CD8-positive, alpha-beta memory T cell (primary cell): ENCODE measurements at places on chromosomes 3 and 15.

DNA sequence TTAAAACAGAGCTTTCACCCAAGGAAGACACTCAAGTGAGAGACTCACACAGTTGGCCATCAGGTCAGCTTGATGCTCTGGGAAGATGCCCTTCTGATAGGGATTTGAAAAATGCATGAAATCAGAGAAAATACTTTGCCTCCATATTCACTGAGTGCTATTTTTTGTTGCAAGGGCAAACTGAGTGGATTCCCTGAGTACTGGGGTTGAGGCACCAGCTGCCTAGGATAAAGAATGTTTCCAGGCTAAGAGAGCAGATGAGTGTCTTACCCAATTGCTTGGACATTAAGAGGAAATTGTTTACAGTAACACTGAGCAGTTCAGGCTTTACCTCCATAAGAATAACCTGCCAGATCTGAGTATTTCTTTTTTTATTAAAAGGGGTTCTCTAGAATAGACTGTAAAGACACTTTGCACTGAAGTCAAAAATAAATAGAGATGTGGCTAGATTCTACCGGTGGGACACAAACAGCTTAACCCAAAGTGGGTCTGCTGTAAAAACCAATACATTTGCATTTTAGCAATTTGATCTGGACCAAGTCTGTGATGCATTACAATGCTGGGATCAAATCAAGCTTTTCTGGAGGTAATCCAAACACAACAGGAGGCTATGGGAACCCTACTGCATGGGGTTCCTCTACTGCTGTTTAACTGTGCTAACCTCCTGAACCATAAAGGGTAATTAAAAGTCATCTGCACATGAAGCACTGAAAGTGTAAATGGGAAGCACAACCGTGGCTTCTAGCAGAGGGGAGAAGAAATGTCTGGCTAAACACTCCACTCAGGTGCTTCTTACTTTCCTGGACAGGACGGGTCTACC, 238.8 kb upstream of the WNT5A start:
- no peak for DNase-seq

- no peak for DNase-seq
Observed at GRCh38 chr3:126417981-126418530, 23.3 kb downstream of the CFAP100 start.

DNA sequence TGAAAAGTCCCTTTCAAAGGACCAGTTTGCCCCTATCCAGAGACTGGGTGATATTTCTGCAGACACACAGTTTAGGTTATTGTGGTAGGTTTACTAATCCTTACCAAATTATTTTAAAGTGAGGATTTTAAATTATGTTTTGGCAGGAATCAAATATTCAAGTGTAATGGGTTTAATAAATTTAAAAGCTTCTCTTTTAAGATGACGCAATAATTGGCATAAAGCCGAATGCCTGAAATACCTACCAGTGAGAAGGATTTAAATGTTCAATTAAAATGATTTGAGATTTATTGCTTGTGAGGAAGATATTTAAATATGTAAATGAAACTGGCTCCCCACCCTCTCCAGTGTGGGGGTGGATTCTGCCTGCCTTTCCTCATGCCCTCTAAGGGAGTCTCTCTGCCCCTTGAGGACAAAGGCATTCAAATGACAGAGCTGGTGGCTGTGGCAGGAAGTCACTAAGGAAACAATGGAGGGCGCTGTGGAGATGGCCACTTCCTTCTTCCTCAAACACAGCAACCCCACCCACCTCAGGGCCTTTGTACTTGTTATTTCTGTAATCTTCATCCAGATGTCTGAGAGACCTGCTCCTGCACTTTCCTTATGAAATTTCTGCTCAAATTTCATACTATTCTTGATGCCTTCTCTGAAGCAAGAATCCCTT, 131.7 kb downstream of the TNIK start:
- DNase-seq, result peak; percentile 34

DNA sequence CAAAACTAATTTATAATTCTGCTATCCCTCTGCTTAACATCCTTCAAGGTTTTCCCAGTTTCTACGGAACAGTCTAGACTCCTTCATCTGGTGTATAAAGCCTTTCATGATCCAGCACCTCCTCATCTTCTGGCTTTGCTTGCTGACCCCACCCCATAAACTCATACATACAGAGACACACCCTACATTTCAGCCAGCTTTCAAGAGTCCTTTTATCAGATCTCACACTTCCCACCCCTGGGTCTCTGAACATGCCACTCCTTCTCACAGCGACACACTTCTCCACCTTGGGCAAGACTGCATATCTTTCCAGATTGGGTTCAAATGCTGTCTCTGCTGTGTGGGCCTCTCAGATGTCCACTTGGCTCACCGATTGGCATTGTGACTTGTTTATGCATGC, 166.8 kb upstream of the LPP start:
- DNase-seq, result no peak

GRCh38 chr3:196120291-196120951, 38.5 kb upstream of the TFRC start:
- DNase-seq, result no peak

DNA sequence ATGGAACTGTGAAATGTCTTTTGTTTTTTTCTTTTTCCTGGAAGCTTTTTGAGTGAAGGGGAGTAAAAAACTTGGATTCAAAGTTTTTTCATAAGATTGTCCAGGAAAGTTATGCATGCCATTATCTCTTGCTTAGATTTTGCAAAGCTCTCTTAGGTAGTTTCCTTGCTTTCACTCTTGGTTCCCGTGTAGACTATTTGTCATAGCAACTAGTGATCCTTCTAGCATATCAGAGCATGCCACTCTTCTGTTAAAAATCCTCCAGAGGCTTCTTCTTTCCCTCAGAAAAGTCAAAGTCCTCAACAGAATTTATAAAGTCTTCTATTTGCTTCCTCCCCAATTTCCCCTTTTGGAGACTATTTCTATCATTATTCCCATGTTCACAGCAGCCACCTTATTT, 21.1 kb downstream of the GTF2E1 start:
- no peak for DNase-seq
